ENCODE measurements at places on chromosomes 7 and 10. TPM values are rescaled to one million over a fixed set of nuclear protein-coding genes. Genes with fewer than 3 reads are reported as not detected.
A peak's percentile ranks its signal among the peaks of the same experiment; 100 is the strongest.

- no peak overlapping the region for H3K27ac ChIP-seq
- no peak for DNase-seq
- H3K27me3 ChIP-seq, result no peaks in the 10 kb centered on the region
- no peaks in the 10 kb centered on the region for H3K4me1 ChIP-seq
- H3K36me3 ChIP-seq, result no peaks in the 10 kb centered on the region
These were observed 230.5 kb upstream of the PPP2R2D start for GRCh38 chr10:131670341-131670740.

- no peak overlapping the region for H3K4me3 ChIP-seq
- no peaks in the 10 kb centered on the region for H3K27me3 ChIP-seq
- H3K27ac ChIP-seq, result no peak overlapping the region
These were observed 39.0 kb downstream of the SMNDC1 start for GRCh38 chr10:110265573-110266193.

DNA sequence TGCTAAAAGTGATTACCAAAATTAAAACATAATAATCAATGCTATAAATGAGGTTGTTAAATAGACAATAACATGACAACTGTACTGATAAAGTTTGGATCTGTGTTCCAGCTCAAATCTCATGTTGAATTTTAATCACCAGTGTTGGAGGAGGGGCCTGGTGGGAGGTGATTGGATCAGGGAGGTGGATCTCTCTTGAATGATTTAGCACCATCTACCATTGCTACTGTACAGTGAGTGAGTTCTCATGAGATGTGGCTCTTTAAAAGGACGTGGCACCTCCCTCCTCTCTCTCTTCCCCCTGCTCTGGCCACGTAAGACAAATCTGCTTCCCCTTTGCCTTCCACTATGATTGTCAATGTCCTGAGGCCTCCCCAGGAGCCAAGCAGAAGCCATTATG is 77.5 kb downstream of the HTR5A start:
- H3K36me3 ChIP-seq, result no peaks in the 10 kb centered on the region
- H3K27me3 ChIP-seq, result no peaks in the 10 kb centered on the region
- no peak for DNase-seq
- H3K4me3 ChIP-seq, result no peak overlapping the region
- H3K27ac ChIP-seq, result no peak overlapping the region
- H3K4me1 ChIP-seq, result no peaks in the 10 kb centered on the region

GRCh38 chr10:115968236-115968635 is 304.8 kb downstream of the GFRA1 start:
- no peak overlapping the region for H3K27ac ChIP-seq
- H3K27me3 ChIP-seq, result peaks cover 2% of the 10 kb centered on the region
- H3K36me3 ChIP-seq, result no peaks in the 10 kb centered on the region
- no peak overlapping the region for H3K4me3 ChIP-seq

DNA sequence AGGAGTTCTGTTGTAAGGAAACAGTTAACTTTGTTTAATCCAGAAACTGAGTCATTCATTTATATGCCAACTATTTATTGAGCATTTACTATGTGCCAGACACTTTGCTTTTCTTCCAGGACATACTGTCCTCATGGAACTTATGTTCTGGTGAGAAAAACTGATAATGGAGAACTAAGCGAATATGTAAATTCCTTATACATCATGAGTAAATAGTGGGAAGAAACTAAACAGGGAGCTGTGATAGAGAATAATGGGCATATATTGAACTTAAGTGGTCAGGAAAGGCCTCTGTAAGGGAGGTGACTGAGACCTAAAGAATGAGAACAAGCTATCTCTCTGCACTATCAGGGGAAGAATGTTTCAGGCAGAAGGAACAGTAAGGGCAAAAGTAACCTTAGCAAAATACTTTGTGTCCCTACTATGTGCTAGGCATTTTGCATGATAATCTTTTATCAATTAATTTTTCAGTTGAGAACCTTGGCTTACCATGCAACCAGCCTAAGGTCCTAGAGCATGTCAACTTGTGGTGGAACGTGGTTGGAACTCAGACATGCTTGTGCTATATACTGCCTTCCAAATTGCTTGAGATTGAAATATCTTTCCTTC is 45.4 kb downstream of the ST7 start:
- no peak overlapping the region for H3K27ac ChIP-seq
- peak; percentile 58 for DNase-seq
- H3K4me3 ChIP-seq, result no peak overlapping the region
- H3K27me3 ChIP-seq, result no peaks in the 10 kb centered on the region

GRCh38 chr7:1642291-1642731 is 27.8 kb upstream of the ELFN1 start:
- no peaks in the 10 kb centered on the region for H3K36me3 ChIP-seq
- H3K27ac ChIP-seq, result no peak overlapping the region
- H3K4me3 ChIP-seq, result no peak overlapping the region
- H3K27me3 ChIP-seq, result peaks cover 20% of the 10 kb centered on the region

The ENKUR gene
- total RNA-seq, result not detected

DNA sequence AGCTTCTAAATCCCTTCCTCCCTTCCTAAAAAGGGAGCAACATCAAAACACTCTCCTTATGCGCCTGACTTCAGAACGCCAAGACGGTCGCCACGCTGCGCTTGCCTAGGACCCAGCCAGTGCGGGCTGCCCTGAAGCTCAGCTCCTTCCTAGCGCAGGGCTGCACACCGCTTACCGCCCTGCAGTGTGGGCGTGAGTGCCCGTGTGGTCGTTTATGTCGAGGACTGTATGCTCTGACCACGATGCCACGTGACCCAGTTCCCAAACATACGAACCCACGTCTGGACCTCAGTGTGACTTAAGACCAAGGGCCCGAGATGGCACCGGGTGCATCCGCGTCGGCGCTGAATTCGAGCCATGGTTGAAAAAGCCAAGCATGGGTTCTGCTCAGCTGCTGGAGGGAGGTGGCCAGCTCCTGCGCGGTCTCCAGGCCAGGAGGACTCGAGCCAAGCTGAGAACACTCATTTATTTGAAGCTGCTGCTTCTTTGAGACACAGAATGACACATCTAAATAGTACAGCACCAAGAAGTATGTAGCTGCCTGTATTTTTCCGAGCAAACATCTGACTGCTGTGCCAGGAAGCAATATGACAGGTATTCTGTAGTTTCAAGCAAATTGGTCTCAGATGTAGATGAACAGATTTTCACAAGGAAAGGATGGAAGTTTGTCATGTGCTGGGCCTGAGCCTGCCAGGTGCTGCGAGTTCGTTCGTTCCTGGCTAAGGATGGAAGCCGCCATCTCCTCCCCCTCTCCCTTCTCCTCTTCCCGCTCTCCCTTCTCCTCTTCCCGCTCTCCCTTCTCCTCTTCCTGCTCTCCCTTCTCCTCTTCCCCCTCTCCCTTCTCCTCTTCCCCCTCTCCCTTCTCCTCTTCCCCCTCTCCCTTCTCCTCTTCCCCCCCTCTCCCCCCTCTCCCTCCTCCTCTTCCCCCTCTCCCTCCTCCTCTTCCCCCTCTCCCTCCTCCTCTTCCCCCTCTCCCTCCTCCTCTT is 184.7 kb downstream of the EBF3 start:
- H3K27ac ChIP-seq, result no peak overlapping the region
- no peak for DNase-seq
- H3K27me3 ChIP-seq, result no peaks in the 10 kb centered on the region
- no peak overlapping the region for H3K4me3 ChIP-seq
- no peaks in the 10 kb centered on the region for H3K36me3 ChIP-seq

- no peak overlapping the region for H3K27ac ChIP-seq
- no peaks in the 10 kb centered on the region for H3K4me1 ChIP-seq
- H3K36me3 ChIP-seq, result peaks cover 62% of the 10 kb centered on the region
These were observed 64.4 kb upstream of the RSBN1L start for GRCh38 chr7:77631820-77632219.

DNA sequence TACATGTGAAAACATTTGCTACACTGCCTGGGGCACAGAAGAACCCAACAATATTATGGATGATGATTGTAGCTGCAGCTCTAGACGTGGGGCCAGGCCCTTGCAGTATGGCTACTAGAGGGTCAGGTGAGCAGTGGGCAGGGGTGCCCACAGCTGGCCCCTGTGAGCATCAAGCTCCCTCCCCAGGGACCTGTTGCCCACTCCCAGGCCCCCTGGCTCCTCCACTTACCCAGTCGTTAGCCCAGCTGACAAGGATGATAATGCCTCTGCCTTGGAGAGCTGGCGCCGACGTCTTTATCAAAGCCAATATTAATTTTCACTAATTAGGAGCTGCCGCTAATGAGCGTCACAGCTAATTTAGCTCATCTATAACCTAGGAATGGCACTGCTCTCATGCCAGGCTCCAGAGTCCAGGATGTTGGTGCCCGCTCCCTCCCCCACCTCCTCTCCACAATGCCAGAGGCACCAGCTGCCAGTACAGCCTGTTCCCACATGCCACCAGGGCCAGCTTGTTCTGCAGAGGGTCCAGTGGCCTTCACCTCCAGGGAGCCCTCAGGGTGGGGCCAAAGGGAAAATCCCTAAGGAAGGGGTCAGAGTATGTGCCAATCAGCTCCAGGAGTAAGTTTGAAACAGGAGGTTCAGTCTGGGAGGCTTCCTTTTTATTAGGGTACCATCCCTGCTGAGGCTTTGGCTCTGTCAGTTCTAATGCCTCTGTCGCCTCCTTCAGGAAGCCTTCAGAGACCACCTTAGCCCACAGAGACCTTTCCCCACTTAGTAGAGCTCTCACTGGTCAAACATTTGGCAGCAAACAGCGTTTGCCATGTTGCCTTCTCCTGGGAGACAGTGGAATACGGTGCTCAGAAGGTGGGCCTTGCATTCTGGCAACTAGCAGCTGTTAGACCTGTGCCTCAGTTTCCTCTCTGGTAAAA is 77.2 kb downstream of the CDH23 start:
- peaks cover 8% of the 10 kb centered on the region for H3K27me3 ChIP-seq
- H3K4me3 ChIP-seq, result no peak overlapping the region
- H3K4me1 ChIP-seq, result no peaks in the 10 kb centered on the region
- no peak for DNase-seq

The TMEM213 gene
- total RNA-seq, result not detected

DNA sequence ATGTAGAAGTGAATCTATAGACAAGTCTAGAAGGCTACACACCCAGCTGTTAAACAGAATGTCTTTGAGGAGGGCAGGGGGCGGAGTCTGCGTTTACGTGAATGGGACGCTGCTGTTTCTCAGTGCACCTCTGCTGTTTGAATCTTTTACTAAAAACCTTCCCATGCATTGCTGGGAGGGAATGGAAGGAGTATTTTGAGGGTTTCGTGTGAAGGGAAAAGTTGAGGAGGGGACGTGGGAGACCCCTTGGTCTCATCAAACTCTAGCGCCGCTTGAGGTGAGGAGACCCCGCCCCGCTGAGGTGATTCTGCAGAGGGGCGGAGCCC is 492 bp upstream of the VCL start:
- H3K4me1 ChIP-seq, result peaks cover 39% of the 10 kb centered on the region
- peaks cover 13% of the 10 kb centered on the region for H3K36me3 ChIP-seq
- no peak for DNase-seq
- no peak overlapping the region for H3K27ac ChIP-seq
- H3K27me3 ChIP-seq, result no peaks in the 10 kb centered on the region
- H3K4me3 ChIP-seq, result peak overlapping the region; percentile 100

GRCh38 chr10:97812696-97813095 is 36.9 kb upstream of the GOLGA7B start:
- no peak overlapping the region for H3K27ac ChIP-seq
- H3K4me3 ChIP-seq, result no peak overlapping the region
- H3K27me3 ChIP-seq, result peaks cover 18% of the 10 kb centered on the region
- H3K4me1 ChIP-seq, result no peaks in the 10 kb centered on the region
- no peak for DNase-seq
- H3K36me3 ChIP-seq, result no peaks in the 10 kb centered on the region

DNA sequence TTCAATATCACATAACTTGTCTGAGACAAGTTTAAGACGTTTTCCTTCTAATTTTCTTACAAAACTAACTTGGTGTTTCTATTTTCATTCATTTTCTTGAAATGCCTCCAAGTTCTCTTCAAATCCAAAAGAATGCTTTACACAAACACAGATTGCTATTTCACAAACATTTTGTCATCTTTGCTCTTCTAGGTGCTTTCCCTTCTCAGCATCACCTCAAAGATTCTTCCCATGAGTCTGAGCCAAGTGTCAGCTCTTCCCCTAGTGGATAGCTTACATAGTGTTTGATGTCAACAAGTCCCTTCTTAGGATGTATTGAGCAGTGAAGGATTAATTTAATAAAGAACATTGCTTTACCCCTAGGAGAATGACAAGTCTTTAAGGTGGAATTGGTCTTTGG is 38.1 kb upstream of the SEMA3A start:
- peaks cover 21% of the 10 kb centered on the region for H3K4me1 ChIP-seq
- H3K27me3 ChIP-seq, result no peaks in the 10 kb centered on the region
- no peaks in the 10 kb centered on the region for H3K36me3 ChIP-seq
- H3K4me3 ChIP-seq, result no peak overlapping the region

The GDI2 gene
- total RNA-seq, result 730 TPM

GRCh38 chr7:39541511-39541910 is 24.7 kb upstream of the YAE1 start:
- H3K4me3 ChIP-seq, result no peak overlapping the region
- H3K27me3 ChIP-seq, result no peaks in the 10 kb centered on the region
- DNase-seq, result no peak
- no peaks in the 10 kb centered on the region for H3K4me1 ChIP-seq

DNA sequence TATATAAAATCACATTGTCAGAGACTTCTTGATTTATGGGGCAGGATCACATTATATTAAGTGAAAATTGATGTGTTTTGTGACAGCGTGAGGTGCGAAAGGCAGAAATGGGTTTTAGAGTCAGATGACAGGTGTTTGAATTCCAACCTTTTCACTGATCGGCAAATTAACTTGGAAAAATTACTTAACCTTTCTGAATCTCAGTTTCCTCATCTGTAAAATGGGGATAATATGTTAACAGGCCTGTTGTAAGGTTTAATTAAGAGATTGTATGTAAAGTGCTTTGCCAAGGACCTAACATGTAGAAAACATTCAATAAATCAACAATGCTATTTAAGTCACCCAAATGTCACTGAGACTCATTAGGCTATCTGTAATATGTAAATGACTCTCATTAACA is 221.2 kb upstream of the LYZL1 start:
- DNase-seq, result no peak
- no peaks in the 10 kb centered on the region for H3K36me3 ChIP-seq
- H3K27me3 ChIP-seq, result peaks cover 26% of the 10 kb centered on the region
- no peak overlapping the region for H3K27ac ChIP-seq

DNA sequence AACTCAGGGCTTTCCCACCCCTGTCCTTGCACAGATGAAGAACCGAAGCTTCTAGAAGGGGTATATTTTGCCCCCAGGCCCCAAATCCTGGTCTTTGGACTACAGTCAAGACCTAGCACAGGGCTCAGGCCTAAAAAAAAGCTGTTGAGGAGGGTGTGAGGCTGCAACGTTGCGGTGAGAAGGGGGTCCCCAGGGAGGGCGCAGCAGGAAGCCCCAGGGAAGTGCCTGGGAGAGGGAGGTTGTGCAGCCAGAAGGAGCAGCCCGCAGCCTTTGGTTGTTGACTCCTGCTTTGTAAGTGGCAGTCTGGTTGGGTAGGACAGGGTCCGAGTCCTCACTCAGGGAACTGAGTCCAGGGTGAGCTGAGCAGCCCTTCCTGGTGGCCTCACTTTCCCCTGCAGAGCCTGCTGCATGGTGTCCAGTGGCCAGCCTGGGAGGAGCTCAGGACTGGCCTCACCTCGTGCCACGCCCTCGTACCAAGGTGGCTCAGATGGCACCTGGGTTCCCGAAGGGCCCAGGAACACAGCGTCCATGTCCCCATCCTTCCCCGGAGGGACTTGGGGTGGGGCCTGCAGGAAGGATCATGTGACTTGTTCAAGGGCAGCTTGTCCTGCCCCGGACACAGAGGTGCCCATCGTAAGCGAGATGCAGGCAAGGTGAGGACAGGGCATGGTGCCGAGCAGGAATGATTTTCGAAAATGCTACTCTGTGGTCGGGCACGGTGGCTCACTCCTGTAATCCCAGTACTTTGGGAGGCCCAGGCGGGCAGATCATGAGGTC is 166.4 kb upstream of the TNRC18 start:
- no peak overlapping the region for H3K27ac ChIP-seq
- no peak overlapping the region for H3K4me3 ChIP-seq
- peaks cover 23% of the 10 kb centered on the region for H3K4me1 ChIP-seq
- peaks cover 16% of the 10 kb centered on the region for H3K27me3 ChIP-seq
- H3K36me3 ChIP-seq, result no peaks in the 10 kb centered on the region

The CNPY1 gene
- total RNA-seq, result not detected

Data from osteoblast (primary cell).